ENCODE measurements at places on chromosomes 4 and X.

- DNase-seq: no peak
Measured at GRCh38 chr4:184849185-184849584, 23.4 kb upstream of the ACSL1 start.

DNA sequence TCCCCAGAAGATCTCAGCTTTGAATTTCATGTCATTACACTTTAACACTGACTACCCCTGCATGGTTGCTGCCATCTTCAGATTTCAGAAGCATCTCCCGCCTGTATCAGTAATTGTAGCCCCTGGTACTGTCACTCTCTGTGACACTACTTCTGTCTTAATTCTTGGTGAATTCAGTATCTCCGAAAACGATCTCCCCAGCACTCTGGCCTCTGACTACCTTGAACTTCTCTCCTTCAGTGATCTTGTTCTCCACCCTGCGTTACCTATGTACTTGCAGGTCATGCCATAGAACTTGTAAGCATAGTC lies 53.8 kb upstream of the ABCG2 start:
- no peak for DNase-seq

DNA sequence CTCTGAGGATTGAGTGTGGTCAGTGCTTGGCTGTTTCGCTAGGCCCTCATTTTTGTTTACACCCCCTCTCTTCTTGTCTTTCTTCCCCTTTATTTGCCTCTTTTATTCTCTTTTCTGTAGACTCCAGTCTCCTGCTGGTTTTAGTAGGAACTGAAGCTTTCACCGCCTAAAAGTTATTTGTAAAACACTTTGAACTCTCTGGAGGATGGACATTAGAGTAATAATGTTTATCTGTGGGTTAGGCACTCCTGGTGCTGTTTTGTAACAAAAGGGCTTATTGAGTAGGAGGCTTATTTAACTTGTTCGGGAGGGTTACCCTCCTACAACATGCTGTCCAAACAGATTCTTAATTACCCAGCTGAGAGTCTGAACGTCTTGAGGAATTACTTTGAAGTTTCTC lies 1.6 kb upstream of the ARHGAP10 start:
- DNase-seq: no peak

DNA sequence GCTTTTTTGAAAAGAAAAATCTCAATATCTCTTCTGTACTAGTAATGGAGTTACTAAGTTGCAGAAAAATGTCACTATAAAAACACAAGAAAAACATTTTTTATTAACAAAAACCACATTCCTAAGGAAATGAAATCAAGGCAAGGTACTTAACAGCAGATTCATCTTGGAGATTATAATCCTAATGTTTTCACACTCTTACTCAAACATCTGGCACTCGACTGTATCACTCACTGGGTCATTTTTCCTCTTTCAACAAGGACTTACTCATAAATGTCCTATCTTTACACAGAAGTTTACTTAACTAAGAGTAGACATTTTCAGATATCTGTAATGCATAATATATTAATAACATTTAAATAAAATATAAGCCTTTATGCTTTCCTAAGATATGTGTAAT lies 216.6 kb downstream of the NR3C2 start:
- no peak for DNase-seq

DNA sequence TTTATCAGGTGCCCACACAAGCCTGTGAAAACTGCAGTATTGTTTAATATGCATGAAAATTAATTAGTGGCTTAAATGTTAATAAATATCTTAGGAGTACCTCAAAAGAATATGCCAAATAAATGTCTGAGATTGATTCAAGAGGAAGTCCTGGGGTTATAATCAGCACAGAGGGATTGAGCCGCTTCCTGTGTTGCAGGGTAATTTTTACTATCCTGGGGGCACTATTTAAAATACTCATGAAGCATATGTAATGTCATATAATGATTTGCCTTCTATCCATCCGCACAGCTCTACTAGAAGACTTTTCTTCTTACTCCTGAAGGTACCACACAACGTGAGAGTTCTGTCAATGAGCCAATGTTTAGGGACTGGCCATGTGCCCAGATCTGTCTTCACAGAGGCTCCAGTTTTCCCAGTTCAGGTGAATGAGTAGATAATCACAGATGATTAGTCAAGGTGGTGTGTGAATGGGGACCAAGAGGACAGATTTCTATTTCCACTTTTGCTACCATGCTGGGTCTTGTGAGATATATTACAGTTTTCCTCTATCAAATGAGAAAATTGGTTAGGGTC lies 233.3 kb downstream of the USP46 start:
- DNase-seq: no peak
